ENCODE measurements at places on chromosomes 2 and 18.

- peak; percentile 85 for DNase-seq
Measured at GRCh38 chr18:48942554-48943261, 8.1 kb downstream of the SMAD7 start.

GRCh38 chr2:224984637-224985036 is 57.6 kb downstream of the DOCK10 start:
- DNase-seq: no peak

GRCh38 chr2:232937278-232937906 is 67.3 kb downstream of the SNORC start:
- no peak for DNase-seq

GRCh38 chr18:34723143-34723542 is 13.0 kb downstream of the DTNA start:
- no peak for DNase-seq

DNA sequence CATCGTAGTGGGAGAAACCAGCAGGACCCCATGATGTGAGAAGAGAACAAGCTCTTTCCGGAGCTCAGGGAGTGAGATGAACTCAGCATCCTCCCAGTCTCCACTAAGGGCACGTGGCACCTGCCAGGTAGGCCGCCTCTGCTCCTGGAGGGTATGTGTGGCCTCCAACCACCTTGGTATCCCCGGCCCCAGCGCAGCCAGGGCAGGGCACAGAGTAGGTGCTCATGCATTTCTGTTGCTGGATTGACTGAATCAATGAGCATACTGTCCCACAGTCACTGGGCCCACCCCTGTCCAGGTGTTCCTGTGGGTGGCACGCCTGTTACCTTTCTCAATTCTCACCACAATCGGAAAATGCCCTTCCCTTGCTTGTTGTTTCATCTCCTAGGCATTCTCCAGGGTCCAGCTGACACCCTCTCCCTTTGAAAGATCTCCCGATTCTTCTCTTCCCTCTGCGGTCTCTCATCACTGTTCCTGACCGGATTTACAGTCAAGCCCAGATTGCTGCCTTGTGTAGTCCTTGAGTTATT is 138.5 kb upstream of the SMAD2 start:
- DNase-seq: no peak

DNA sequence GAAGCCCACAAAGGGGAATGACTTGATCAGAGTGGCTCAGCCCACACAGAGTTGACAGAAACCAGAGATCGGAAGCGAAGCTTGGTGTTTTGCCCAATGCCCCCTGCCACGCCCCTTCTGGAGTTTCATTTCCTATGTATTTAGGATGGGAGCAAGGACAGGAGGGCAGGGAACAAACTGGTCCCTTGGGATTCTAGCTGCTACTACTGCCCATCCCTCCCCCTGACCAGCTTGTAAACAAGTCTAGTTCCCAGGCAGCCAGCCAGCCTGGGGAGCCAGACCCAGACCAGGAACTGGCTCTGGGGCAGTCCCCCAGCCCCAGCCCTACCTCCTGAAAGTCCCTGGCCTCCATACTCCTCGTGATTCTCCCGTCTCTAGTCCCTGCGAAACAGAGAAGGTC is 8.3 kb downstream of the WNT6 start:
- DNase-seq: no peak

- no peak for DNase-seq
Measured at GRCh38 chr2:46716927-46717326, 198.7 kb downstream of the MCFD2 start.

- no peak for DNase-seq
Measured at GRCh38 chr2:221088506-221088905, 483.6 kb downstream of the EPHA4 start.

GRCh38 chr18:9894454-9895068 is 8.8 kb downstream of the TXNDC2 start:
- DNase-seq: no peak

DNA sequence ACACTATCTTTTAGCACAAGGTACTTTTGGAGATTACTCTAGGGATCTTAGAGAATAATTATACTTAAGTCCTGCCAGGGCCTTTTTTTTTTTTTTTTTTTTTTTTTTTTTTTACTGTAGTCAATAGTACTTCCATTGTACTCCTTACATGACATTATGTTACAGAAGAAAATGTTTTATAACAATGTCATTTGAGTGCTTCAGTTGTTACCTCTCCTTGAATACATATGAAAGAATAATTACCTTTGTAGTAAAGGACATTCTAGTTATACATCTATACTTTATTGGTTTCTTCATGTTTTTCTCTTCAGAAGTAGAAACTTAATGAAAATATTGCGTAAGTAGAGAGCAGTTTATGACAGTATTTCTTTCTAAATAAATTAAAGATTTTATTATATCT is 834.9 kb downstream of the DPP10 start:
- DNase-seq: no peak

DNA sequence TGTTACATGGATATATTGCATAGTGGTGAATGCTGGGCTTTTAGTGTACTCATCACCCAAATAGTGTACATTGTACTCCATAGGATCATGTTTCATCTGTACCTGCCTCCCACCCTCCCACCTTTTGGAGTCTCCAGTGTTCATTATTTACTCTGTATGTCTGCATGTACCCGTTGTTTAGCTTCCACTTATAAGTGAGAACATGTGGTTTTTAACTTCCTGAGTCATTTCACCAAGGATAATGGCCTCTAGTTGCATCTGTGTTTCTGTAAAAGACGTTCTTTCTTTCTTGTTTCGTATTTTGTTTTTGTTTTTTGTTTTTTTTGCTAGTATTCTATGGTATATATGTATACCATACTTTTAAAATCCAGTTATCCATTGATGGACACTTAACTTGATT is 107.5 kb downstream of the MSTN start:
- no peak for DNase-seq

DNA sequence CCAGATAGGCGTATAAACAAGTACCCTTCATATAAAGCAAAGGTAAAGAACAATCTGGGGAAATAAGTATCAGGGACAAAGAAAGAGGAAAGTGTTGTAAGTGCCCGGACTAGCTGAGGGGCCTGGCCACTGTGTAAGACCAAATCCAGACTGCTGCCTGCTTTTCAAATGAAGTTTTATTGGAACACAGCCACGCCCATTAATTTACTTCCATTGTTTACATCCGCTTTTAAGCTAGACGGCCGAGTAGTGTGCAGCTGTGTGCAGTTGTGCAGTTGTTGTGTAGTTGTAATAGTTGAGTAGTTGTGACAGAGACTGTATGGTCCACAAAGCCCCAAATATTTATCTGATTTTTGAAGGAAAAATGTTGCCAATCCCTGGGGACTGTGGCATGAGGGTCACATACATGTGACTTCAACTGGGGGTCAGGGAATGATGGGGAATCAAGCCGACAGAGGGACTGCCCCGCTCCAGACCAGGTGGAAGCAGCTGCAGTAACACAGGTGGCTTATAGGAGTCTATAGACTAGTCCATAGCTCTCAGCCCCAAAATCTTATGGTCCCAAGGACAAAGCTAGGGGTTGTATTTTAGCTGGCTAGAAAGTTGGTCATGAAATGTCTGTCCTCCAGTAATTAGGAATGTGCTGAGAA is 30.0 kb downstream of the FHL2 start:
- no peak for DNase-seq

DNA sequence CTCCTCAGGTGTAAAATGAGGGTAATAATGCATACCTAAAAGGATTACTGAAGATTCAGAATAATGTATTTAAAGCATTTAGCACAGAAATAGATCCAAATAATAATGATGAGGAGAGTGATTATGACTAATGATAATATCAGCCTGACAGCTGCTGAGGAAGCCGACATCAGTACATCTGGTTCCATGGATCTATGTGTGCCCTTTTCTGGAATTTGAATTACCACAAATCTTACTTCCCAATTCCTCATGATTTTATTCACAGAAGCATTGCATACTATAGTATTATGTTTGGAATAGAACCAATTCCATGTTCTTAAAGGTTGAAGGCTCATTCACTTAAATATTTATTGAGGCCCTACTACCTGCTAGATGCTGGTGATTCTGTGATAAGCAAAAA is 248.9 kb upstream of the THUMPD2 start:
- no peak for DNase-seq

- DNase-seq: no peak
Measured at GRCh38 chr18:79487801-79488201, 92.1 kb downstream of the NFATC1 start.

DNA sequence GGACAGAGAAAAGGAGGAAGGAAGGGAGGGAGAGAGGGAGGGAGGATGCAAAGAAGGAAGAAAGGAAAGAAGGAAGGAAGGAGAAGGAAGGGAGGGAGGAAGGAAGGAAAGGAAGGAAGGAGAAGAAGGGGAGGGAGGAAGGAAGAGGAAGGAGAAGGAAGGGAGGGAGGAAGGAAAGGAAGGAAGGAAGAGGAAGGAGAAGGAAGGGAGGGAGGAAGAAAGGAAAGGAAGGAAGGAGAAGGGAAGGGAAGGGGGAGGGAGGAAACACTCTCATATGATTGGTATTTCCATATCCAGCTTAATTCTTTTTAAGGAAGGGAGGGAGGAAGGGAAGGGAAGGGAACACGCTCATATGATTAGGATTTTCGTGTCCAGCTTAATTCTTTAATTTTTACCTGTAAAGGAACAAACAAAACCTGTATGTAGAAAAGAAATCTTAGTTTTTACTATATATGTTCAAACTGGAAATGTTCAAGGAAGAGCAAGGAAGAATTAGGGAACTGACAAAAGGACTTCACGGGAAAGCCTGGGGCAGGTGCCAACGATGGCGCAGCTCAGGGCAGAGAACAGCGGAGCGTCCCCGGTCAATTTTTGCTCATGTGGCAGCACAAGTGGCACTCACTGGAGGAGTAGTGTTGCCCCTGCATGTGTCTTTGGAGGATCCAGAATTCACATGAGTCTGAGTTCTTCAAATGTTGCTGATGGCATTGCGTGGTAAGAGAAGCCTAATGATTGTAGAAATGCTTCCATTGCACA is 228.6 kb downstream of the ZNF516 start:
- no peak for DNase-seq

Measured in lung microvascular endothelial cell (primary cell).